Activated T-cell treated with anti-CD3 and anti-CD28 coated beads for 1 hour (primary cell): ENCODE measurements at places on chromosomes 12 and 14.

- no peak for DNase-seq
Observed at GRCh38 chr12:89984846-89985245, 276.2 kb upstream of the ATP2B1 start.

GRCh38 chr12:109870648-109871047 lies 9.7 kb downstream of the GLTP start:
- no peak for DNase-seq

DNA sequence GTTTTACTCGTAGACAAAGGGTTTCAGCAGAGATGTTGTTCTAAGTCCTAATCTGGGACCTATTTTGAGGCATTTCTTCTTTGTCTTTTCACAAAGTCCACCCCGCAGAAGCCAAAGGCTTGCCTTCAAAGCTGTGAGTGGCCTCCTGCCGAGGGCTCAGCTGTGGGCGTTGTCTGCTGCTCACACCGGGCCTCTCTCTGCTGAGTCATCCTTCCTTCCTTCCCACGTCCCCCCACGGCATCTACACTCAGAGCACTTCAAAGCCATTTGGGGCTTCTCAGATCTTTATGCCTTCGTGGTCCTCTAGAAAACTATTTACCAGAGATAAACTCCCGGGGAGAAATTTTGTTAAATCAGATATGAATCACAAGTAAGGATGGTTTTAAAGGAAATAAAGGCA lies 115.9 kb upstream of the TMPO start:
- peak; percentile 27 for DNase-seq

DNA sequence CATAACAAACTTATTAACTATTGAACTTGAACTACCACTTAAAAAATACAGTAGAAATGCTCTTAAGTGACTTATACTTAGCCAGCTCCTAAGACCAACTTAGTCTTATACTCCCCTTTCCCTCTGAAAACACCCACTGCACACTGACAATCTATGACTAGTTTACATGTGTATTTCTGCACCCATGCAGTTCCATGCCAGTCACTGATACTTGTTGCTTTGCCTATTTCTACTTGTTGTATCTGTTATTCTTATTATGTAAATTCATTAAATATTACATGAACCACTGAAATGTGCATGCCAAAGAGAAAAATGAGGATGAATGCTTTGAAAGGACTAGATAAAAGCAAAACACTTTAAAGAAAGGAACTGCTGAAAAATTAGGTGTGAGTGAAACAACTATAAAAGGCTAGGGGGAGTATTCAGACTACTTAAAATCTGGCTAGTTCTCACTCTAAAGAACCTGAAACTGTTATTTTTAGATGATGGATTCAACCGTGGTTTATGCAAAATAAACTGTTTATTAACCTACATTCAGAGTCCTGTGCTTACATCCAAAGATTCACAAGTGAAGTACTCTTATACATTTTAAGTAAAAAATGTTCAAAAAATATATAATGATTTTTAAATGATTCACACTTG lies 74.7 kb downstream of the RPS6KA5 start:
- no peak for DNase-seq

GRCh38 chr12:56998981-56999380 lies 7.4 kb downstream of the ZBTB39 start:
- DNase-seq = no peak

DNA sequence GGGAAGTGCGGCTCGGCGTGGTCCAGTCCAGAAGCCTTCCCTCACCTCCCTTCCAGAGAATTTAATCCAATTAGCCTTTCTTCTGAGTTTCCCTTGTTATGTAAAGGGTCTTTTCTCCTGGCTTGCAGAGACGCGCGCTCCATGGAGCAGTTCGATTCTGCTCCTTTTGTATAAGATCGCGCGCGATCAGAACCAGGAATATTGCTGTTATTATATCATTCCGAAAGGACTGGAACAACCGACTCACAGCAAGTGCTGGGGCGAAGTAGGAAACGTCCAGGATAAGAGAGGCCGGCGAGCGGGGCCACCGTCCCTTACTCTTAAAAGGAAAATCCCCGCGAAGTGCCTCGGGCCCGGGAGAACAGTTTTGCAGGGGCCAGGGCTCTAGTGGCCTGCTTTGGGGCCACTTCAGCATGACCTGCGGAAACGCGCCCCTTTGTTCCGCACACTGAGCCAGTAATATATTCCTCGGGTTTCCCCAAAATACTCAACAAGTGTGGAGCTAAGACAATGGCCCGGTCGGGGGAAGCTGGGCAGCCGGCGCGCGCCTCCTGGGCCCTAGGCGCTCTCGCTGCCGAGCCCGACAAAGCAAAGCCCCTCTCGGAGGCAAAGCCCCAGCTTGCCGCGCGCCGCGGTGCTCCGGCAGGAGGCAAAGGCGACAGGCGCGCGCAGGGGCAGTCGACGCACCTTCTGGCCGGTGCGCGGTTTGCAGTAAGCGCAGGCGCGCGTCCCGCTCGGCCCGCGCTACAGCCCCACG lies 2.9 kb downstream of the RFX4 start:
- no peak for DNase-seq

- DNase-seq = peak; percentile 10
Observed at GRCh38 chr12:50924439-50925341, 27.7 kb upstream of the HIGD1C start.
